ENCODE measurements at places on chromosomes 6 and 20. TPM values are rescaled to one million over a fixed set of nuclear protein-coding genes. Genes with fewer than 3 reads are reported as not detected.

GRCh38 chr6:32837651-32838113, 857 bp downstream of the TAP2 start:
- H3K27me3 ChIP-seq: no peaks in the 10 kb centered on the region
- peaks cover 15% of the 10 kb centered on the region for H3K36me3 ChIP-seq
- H3K4me3 ChIP-seq: peak overlapping the region; percentile 83
- peaks cover 5% of the 10 kb centered on the region for H3K4me1 ChIP-seq
- H3K27ac ChIP-seq: peak overlapping the region; percentile 87

- H3K27ac ChIP-seq: no peak overlapping the region
- DNase-seq: no peak
- no peak overlapping the region for H3K4me3 ChIP-seq
- H3K4me1 ChIP-seq: peaks cover 12% of the 10 kb centered on the region
These were observed 97.1 kb upstream of the MRPS10 start for GRCh38 chr6:42314571-42315258.

DNA sequence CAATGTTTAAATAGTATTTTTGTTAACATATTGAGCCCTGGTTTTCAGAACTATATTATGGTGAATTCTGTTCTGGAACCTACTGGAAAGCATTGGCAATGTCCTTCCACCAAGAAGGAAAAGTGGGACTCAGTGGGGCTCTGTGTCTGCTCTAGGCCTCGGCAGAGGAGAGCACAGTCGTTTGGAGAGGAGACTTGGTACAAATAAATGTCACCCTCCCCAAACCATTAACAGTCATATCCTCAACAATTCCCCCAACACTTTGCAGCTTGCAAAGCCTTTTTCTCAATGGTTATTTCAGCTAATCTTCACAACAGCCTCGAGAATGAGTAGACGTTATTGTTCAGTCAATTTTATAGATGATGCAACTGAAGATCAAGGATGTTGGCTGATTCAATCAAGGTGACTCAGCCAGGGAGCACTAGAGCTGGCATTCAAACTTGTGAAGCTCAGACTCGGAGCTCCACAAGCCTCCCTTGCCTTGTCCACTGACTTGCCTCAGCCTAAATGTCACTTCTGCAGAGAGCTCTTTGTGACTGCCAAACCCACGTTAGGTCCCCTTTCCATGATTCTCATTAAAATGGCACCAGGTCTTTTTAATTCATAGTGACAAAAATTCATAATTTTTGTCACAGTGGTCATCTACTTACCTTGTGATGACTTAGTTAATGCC, 60.6 kb downstream of the TOX2 start:
- no peak overlapping the region for H3K27ac ChIP-seq
- H3K36me3 ChIP-seq: no peaks in the 10 kb centered on the region
- peaks cover 7% of the 10 kb centered on the region for H3K27me3 ChIP-seq
- DNase-seq: no peak

- H3K27ac ChIP-seq: no peak overlapping the region
- H3K4me1 ChIP-seq: no peaks in the 10 kb centered on the region
- H3K27me3 ChIP-seq: no peaks in the 10 kb centered on the region
- peak; percentile 3 for DNase-seq
These were observed 211.7 kb downstream of the LMBRD1 start for GRCh38 chr6:69584913-69585729.

DNA sequence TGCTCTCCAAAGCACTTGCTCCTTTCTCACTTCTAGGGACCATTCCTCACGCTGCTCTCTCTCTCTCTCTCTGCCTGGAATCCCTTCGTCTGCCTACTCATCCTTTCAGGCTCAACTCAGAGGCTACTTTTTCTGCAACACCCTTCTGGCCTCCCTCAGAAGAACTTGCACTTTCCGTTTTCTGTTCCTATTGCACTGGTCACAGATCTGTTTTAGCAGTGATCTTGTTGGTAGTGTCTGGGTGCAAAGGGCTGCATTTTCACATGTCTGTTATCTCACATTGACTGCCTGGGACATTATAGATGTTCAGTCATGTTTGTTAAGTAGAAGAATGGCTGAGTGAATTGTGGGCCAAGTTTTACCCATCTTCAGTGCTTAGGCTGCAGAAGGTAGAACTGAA, 63.5 kb downstream of the RIN2 start:
- H3K27ac ChIP-seq: peak overlapping the region; percentile 20
- no peaks in the 10 kb centered on the region for H3K27me3 ChIP-seq
- DNase-seq: peak; percentile 64
- peaks cover 3% of the 10 kb centered on the region for H3K36me3 ChIP-seq
- no peak overlapping the region for H3K4me3 ChIP-seq

GRCh38 chr6:84350397-84350796, 123.0 kb upstream of the CEP162 start:
- H3K27ac ChIP-seq: no peak overlapping the region
- no peaks in the 10 kb centered on the region for H3K4me1 ChIP-seq
- no peak overlapping the region for H3K4me3 ChIP-seq
- H3K36me3 ChIP-seq: no peaks in the 10 kb centered on the region
- no peak for DNase-seq

DNA sequence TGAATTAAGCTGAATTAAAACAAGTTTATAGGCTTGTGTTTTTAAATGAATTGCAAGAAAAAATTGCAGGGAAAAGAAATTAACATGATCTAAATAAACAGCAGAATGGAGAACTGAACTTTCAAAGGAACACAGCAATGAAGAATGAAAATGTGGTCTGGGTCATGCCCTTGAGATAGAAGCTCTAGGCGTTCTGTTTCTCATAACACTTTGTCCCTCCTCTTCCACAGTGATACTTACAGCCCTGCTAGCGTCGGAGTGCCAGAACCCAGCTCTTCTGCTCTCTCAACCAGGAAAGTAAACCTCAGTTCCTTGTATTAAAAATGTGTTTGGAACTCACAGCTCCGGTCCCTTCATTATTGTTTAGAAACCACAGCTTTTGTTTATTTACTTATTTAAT, 11.4 kb downstream of the HMGCLL1 start:
- H3K27me3 ChIP-seq: no peaks in the 10 kb centered on the region
- H3K4me1 ChIP-seq: no peaks in the 10 kb centered on the region
- DNase-seq: no peak
- H3K27ac ChIP-seq: no peak overlapping the region

- no peak for DNase-seq
- no peaks in the 10 kb centered on the region for H3K4me1 ChIP-seq
- H3K4me3 ChIP-seq: no peak overlapping the region
- H3K27me3 ChIP-seq: no peaks in the 10 kb centered on the region
- H3K27ac ChIP-seq: no peak overlapping the region
These were observed 19.0 kb upstream of the ASIP start for GRCh38 chr20:34222208-34222607.

- H3K36me3 ChIP-seq: no peaks in the 10 kb centered on the region
- no peaks in the 10 kb centered on the region for H3K4me1 ChIP-seq
- no peaks in the 10 kb centered on the region for H3K27me3 ChIP-seq
- DNase-seq: no peak
These were observed 101.6 kb downstream of the TMEM200A start for GRCh38 chr6:130467146-130468050.

GRCh38 chr6:51533962-51534361, 553.5 kb downstream of the PKHD1 start:
- H3K4me1 ChIP-seq: no peaks in the 10 kb centered on the region
- no peak overlapping the region for H3K27ac ChIP-seq
- peaks cover 4% of the 10 kb centered on the region for H3K27me3 ChIP-seq
- DNase-seq: no peak
- H3K36me3 ChIP-seq: no peaks in the 10 kb centered on the region

DNA sequence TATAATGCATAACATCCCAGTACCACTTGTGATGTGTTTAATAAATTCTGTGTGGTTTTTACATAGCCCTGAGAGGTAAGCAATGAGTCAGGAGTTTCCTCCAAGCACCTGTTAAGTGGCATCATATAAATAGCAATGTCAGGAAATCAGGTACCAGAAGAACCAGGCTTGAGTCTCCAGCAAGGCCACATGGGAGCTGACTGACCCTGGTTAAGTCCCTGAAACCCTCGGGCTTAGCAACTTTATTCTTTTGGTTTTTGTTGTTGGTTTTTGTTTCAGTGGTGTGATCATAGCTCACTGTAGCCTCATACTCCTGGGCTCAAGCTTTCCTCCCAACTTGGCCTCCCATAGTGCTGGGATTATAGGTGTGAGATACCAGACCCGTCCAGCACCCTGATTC, 70.0 kb downstream of the PTPRT start:
- H3K4me3 ChIP-seq: no peak overlapping the region
- H3K4me1 ChIP-seq: no peaks in the 10 kb centered on the region
- no peaks in the 10 kb centered on the region for H3K27me3 ChIP-seq
- H3K27ac ChIP-seq: no peak overlapping the region

- H3K4me1 ChIP-seq: no peaks in the 10 kb centered on the region
- H3K4me3 ChIP-seq: no peak within 1 kb of the TSS
- peaks cover 9% of the 10 kb centered on the region for H3K27me3 ChIP-seq
- no peak for DNase-seq
These were observed at the start of gene WFDC8 for GRCh38 chr20:45579184-45579583. WFDC8 (minus strand) TSS chr20:45579284; CDS start chr20:45579247, 37 bp downstream.

DNA sequence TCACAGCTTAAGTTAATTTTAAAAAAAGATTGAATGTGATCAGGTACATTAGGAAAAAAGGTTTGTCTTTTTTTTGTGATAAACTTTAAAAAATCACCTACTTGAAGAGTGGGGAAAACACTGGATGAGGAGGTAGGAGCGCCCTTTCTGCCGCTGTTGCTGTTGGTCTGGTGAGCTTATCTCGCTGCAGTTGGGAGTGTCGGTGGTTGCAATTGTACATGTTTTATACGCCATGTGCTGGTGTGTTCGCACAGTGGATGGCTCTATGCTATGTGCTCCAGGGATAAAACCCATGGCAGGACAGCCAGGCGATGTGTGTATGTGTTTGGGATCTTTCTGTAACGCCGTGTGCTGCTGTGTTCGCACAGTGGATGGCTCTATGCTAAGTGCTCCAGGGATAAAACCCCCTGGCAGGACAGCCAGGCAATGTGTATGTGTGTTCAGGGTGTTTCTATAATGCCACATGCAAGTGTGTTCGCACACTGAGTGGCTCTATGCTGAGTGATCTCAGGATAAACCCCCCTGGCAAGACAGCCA, 1.7 kb downstream of the SLC22A3 start:
- DNase-seq: no peak
- H3K27me3 ChIP-seq: peaks cover 28% of the 10 kb centered on the region
- H3K36me3 ChIP-seq: no peaks in the 10 kb centered on the region
- H3K4me1 ChIP-seq: peaks cover 9% of the 10 kb centered on the region
- no peak overlapping the region for H3K4me3 ChIP-seq

DNA sequence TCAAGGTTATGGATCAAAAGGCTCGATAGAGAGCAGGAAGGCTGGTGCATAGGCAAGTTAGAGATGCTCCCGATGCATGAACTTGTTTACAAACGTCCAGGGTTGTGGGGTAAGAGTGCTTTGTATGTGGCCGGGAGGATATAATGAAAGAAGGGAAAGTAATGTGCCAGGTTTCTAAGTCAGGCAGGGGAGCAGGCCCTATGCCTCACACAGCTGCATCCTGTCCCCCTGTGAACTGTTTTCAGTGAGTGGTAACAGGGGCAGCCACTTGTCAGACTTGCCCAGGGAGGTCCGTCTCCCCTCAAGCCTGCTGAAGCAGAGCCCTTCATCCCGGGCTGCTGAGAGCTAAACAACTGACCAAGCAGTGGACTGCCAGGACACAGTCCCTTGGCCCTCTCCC, 19.4 kb downstream of the KCNK5 start:
- no peaks in the 10 kb centered on the region for H3K27me3 ChIP-seq
- peaks cover 90% of the 10 kb centered on the region for H3K4me1 ChIP-seq
- no peak overlapping the region for H3K4me3 ChIP-seq
- H3K27ac ChIP-seq: peak overlapping the region; percentile 92
- H3K36me3 ChIP-seq: peaks cover 18% of the 10 kb centered on the region

CST3 gene
- polyA plus RNA-seq: 661 TPM

CLPSL1 gene
- polyA plus RNA-seq: not detected

HCK gene
- 10.8 TPM for polyA plus RNA-seq

TRIM10 gene
- 6.6 TPM for polyA plus RNA-seq

BCAS1 gene
- polyA plus RNA-seq: 29.2 TPM

PACSIN1 gene
- polyA plus RNA-seq: 0.33 TPM

LAMA4 gene
- polyA plus RNA-seq: 57.6 TPM

THBS2 gene
- polyA plus RNA-seq: 10.7 TPM

TSHZ2 gene
- polyA plus RNA-seq: 10.7 TPM

SYNDIG1 gene
- 2.0 TPM for polyA plus RNA-seq

DOK5 gene
- 3.0 TPM for polyA plus RNA-seq

LINC00237 gene
- polyA plus RNA-seq: not detected
